ENCODE measurements at places on chromosomes 4 and X.

DNA sequence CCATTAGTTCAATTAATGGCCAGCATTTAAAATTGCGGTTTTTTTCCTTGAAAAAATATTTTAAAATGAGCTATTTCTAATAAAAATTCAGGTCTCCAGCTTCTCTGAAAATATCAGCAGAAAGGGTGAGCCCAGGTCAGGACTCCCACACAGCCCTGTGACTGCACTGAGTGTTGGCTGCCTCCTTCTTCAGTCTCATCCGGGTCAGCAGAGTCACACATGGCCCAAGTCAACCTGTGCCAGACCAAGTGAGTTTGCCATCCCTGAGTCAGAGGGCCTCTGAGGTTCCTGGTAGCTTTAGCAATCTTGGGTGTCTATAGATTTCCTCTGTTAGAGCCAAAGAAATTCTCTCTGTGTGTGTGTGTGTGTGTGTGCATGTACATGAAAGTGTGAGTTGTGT is 22.1 kb upstream of the MSX1 start:
- no peak for ATAC-seq

GRCh38 chrX:23666282-23666681 is 1.0 kb upstream of the PRDX4 start:
- ATAC-seq: no peak

DNA sequence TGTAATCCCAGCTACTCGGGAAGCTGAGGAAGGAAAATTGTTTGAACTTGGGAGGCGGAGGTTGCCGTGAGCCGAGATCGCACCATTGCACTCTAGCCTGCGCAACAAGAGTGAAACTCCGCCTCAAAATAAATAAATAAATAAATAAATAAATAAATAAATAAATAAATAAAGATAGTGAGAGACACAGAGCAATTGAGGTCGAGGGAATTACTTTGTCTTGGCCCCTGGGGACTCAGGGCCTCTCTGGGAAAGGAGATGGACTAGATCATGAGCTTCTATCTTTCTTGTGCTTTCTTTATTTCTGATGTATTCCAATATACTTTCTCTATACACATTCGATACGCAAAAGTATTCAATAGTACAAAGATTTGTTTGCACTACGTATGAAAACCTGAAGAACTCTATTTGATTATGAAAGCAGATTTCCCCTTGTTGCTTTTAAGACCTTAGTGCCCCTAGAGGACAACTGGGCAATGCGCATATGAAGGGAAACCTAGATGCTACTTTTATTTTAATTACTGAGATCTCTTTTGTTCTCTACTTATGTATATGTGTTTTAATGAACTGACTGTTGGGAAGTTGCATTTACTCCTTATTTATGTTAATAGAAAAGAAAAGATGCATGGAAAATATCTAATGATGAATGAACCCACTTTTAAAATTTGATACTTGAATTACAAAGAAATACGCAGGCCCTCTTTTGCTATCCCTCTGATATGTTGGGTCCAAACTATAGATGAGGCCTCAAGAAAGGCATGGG is 12.8 kb upstream of the ELOVL6 start:
- no peak for ATAC-seq

GRCh38 chr4:110905367-110905766 is 282.5 kb upstream of the PITX2 start:
- ATAC-seq: no peak

DNA sequence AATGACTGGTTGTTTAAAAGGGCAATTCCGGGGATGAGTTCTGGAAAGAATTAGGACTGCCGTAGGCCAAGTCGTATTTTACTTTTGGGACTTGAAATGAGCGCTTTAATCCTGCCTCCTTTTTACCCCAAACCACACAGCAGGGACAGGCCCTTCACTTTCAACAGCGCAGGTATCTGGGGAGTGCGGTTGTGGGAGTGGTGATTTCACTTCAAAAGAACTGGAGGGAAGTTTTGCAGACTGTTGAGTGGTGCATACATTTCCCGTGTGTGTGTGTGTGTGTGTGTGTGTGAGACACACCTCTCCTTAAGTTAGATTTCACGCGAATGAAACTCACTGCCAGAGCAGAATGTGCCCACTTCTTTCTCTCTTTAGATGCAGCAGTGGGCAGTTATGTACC is 2.8 kb downstream of the NHS start:
- ATAC-seq: no peak

- no peak for ATAC-seq
These were observed 328.0 kb upstream of the PABPC4L start for GRCh38 chr4:134529629-134530028.

DNA sequence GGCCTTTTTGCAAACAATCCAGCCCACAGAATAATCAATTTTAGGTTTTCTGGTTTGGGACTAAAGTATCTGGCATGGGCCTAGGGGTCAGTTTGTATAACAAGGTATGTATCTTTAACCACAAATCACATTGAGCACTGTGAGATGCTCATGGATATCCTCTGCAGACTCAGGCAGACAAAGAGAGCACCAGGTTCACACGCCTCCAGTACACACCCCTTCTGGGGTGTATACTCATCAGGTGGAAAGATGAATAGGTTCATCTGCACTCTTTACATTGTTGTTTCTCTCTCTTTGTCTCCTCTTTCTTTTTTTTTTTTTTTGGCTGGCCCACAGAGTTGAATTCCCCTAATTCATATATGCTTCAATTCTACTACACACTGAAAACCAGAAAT is 21.1 kb downstream of the TEC start:
- ATAC-seq: no peak

GRCh38 chr4:16660656-16661055 is 237.8 kb downstream of the LDB2 start:
- no peak for ATAC-seq

All from activated CD4-positive, CD25-positive, alpha-beta regulatory T cell treated with anti-CD3 and anti-CD28 coated beads, Interleukin-2, amount 50 U/mL, for 24 hours (primary cell).